Sigmoid colon (tissue), 7 donors: ENCODE measurements at places on chromosomes 1 and 21.

GRCh38 chr1:50880373-50880772 is 79.7 kb downstream of the FAF1 start:
- DNase-seq: no peak

GRCh38 chr1:44263568-44264450 is 50.5 kb downstream of the DMAP1 start:
- no peak for DNase-seq

DNA sequence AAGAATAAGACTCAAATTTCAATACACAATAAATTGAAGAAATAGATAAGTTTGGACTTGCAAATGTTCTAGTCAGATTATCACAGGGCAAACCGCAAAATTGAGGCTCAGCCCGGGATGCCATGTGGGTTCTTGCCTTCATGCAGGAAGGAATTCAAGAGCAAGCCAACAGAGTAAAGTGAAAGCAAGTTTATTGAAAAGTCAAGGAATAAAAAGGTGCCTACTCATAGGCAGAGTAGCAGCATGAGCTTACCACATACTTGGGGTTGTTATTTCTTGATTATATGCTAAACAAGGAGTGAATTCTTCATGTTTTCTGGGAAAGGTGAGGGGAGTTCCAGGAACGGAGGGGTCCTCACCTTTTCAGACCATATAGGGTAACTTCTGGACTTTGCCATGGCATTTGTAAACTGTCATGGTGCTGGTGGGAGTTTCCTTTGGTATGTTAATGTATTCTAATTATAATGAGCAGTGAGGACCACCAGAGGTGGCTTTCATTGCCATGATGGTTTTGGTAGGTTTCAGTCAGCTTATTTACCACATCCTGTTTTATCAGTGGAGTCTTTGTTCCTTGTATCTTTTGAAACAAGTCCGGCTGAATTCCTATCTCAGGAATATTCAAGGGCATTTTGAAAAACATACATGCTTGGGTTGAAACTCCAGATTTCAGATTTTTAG is 2.0 kb upstream of the OR2AK2 start:
- peak; percentile 59 for DNase-seq

GRCh38 chr21:45236481-45236880 is 51.2 kb downstream of the POFUT2 start:
- DNase-seq: no peak
